ENCODE measurements at places on chromosomes 6 and 20.

GRCh38 chr6:33163540-33163939, 28.7 kb downstream of the COL11A2 start:
- DNase-seq, result no peak

DNA sequence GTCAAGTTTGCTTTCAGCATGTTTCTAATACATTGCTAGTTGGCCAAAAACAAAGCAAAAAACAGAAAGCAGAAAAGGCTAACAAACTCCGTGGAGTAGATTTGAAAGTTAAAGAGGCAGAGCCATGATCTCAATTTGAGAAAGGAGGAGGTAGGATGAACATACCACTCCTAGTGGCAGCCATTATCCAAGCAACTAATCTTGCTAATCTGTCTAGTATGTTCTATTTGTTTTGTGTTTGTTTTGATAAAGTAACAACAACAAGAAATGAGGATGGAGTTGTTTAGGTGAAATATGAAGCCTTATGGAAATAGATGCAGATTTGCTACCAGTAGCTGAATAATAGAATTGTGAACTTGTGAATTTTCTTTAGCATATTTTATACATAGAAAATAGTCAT, 295.5 kb upstream of the PRDM1 start:
- DNase-seq, result no peak

DNA sequence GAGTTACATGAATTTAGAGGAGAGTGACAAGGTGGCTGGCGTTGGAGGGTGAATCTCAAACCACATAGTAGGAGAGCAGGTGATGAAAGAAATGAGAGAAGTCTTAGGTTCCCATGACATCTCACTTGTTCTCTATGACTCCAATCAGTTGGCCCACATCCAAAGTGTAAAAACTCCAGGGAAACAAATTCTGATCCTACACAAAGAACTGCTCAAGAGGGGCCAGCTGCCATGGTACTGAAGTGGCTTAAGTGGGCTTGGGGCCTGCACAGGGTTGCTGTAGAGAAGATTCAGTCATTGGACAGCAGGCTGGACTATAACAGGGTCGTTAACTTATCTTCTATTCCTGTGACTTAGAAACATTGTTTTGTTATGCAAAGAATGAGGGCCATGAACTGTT, 7.6 kb upstream of the ADGRF4 start:
- no peak for DNase-seq

GRCh38 chr20:47782920-47783552, 2.2 kb downstream of the SULF2 start:
- no peak for DNase-seq

- no peak for DNase-seq
Measured at GRCh38 chr6:77678048-77678447, 25.2 kb downstream of the MEI4 start.

GRCh38 chr6:40152701-40153436, 218.6 kb upstream of the MOCS1 start:
- no peak for DNase-seq

DNA sequence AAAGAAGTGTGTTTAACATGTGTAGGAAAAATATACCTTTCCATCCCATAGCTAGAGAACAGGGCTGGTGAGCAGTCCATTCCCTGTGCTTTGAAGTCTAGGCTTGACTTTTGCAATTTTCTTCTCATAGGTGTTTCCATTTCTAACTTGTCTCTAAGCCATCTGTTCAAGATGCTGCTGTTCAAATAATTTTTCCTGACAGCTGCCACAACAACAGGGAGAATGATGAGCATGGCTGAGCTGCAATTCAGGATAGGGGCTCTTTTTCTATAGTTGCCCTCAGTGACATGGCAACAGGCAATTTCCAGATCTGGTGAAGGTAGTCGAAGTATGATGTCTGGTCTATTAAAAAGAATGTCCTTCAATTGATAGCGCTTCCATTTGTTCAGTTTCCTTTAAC, 103.0 kb upstream of the HS3ST5 start:
- no peak for DNase-seq

DNA sequence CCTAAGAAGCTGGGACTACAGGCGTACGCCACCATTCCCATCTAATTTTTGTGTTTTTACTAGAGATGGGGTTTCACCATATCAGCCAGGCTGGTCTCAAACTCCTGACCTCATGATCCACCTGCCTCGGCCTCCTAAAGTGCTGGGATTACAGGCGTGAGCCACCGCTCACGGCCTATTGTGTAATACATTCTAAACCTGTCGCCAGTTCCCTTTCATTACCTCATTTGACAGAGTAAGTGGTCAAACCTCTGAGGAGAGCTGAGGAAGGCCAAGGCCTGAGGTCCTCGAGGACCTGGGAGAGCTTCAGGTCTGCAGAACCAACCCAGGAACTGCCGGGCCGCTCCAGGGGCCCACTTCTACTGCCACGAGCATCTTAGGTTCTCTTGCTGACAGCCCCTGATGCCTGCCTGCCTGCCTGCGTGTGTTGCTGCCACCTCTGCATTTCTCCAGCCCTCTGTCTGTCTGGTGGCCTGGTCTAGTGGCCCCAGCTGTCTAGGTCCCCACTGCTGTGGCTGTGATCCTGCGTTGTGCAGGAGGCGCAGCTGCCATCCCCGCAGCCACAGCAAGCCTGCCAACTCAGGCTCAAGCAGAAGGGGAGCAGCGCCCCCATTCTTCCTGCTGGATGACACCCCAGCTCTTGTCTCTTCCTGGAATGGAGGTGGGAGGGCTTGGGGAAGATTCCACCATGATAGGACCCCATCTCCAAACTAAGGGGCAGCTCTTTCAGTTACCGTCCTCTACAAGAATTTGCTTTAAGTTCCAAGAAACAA, 45.3 kb downstream of the PRR18 start:
- DNase-seq, result no peak

- no peak for DNase-seq
Measured at GRCh38 chr6:132227904-132228303, 173.4 kb downstream of the MOXD1 start.

GRCh38 chr6:79238919-79239318, 4.4 kb upstream of the HMGN3 start:
- no peak for DNase-seq

DNA sequence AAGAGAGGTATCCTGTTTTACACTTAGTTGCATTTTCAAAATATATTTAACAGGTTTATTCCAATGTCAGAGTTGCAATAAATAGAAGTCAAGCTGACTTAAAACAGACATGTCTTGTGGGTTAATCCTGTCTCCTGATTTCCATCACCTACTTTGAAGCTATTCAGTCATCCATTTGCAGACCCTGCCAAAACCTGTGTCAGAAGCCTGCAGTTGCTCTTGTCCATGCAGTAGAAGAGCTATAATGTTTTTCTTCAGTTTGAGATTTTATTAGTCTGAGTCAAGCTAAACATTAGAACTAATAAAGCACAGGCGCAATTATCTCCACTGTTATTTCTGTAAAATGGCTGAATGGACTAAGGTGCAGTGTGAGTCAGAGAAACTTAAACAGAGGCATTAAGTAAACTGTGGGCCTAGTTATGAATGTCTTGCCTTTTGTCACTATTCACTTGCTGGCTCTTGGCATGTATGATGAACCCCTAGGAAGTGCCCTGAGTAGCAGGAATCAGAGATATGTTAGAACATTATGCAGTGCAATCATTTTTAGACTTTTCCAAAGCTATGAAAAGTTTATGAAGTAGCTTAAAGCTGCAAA, 11.0 kb upstream of the HDGFL1 start:
- DNase-seq, result no peak

DNA sequence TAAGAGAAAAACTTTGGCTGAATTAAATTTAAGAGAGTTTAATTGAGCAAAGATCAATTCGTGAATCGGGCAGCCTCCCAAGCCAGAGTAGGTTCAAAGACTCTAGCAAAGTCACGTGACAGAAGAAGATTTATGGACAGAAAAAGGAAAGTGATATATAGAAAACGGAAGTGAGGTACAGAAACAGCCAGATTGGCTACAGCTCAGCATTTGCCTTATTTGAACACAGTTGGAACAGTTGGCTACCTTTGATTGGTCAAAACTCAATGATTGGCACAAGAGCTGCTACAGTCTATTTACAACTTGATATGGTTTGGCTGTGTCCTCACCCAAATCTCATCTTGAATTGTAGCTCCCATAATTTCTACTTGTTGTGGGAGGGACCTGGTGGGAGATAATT, 102.6 kb downstream of the PLG start:
- DNase-seq, result no peak

- no peak for DNase-seq
Measured at GRCh38 chr6:84758486-84758885, 5.9 kb downstream of the TBX18 start.

GRCh38 chr6:144481527-144481926, 196.4 kb downstream of the UTRN start:
- no peak for DNase-seq

DNA sequence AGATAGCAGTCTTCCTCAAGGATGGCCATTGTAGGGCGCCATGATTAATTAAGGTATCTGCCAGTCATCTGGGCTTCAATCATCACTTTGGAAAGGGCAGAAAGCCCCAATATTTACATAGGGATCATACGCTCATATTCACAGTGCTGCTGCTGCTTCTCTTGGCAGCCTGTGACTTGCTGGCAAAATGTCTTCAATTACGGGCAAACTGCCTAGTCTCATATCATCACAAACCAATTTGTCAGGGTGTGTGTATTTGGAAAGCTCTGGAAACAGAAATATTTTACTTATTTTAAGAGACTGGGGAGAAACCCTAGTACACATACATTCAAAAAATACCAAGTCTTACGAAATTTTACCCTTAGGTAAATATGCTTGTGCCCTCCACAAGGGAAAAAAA, 77.6 kb downstream of the SAMD5 start:
- no peak for DNase-seq

DNA sequence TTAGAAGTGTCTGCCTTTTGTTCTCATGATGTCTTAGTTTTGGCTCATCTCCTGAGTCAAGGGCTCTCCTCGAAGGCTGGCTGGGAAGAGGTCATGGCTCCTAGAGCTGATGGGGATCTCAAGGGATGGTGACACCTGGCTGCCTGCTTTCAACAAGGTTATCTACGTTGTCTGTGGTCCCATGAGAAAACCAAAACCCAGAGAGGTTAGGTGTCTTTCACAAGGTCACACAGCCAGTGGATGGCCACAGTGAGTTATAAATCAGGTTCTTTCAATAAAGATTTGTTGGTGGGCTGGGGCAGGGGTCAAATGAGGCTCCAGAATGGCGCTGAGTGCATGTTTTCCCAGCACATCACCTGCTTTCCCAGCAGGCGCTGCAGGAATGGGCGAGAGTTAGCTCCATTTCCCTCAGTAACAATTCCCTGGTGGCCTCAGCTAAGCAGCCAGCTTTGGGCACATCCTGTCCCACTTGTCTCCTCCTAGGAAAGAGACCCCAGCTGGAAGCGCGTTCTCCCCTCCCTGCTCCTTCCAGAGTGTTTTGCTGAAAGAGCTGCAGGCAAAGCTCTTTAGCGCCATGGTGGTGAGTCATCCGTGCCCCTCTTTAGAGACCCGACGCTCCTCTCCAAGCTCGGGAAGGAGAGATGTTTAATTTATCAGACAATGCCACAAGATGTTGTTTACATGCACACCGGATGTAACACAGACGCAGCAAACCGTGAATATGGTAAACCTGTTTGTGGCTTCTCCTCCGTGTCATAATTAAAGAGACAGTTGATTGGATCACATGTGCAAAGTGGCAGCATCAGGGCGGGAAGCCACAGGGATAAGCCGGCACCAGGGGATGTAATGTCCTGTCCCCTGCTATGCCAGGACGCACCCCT, 109.7 kb downstream of the LRFN2 start:
- no peak for DNase-seq

GRCh38 chr20:58673119-58673518, 19.5 kb upstream of the NPEPL1 start:
- no peak for DNase-seq

DNA sequence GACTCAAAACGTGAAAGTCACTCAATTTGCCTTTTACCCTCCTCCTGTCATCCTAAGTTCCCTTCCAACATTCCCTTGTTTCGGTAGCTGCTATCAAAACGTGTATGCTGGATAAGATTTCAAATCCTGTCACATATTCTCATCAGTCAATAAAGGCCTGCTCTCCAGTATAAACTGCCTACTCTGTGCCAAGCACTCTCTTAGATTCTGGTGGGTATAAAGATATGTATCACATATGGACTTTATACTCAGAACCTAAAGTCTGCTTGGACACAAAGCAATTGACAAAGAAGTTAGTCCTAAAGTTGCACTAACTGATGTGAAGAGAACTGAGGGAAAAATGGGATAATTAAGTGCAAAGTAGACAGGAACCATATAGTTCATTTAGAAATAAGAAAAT, 476.6 kb upstream of the MARCKS start:
- no peak for DNase-seq

GRCh38 chr6:79913369-79913768, 34.0 kb downstream of the ELOVL4 start:
- no peak for DNase-seq

DNA sequence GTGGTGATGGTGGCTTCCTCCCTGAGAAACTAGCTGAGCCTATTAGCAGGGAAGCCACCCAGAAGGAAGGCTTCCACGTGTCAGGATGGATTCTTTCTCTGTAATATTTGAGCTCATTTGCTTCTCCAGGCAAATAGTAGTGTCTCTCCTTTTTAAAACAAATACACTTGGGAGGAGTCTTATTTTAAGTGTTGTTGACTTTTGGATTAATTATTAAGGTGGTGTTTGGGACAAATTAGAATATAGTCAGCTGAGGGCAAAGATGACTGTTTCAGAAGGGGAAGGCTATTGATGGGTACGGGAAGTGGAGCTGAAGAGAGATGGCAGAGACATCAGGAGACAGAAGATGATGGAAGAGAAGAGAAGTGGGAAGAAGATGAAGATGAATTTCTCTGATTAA, 119.8 kb upstream of the PHACTR1 start:
- no peak for DNase-seq

GRCh38 chr6:114068771-114069170, 97.8 kb upstream of the HDAC2 start:
- DNase-seq, result no peak

GRCh38 chr20:53866794-53867740, 203.3 kb downstream of the BCAS1 start:
- no peak for DNase-seq

- DNase-seq, result no peak
Measured at GRCh38 chr6:53591873-53592272, 47.0 kb upstream of the GCLC start.

GRCh38 chr6:126396131-126396530, 56.2 kb downstream of the CENPW start:
- DNase-seq, result no peak

DNA sequence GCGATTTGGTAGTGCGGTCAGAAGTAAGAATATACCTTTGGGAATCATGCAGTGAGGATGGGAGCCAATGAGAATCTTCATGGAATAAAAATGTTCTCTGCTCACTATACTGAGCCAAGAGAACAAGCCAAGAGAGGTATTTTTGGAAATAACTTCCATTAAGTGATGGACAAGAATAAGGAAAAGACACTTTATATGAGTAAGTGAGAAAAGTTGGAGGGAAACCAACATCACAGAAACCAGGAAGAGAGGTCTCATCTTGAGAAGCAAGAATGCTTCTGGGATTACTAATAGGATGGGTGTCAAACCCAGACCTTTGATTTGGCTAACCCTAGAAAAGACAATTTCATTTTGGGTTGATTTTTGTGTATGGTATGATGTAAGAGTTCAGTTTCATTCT, 181.2 kb upstream of the JAG1 start:
- no peak for DNase-seq
